ENCODE measurements at places on chromosomes 1 and 21.

- DNase-seq: no peak
Measured at GRCh38 chr1:161921491-161921890, 102.2 kb downstream of the OLFML2B start.

DNA sequence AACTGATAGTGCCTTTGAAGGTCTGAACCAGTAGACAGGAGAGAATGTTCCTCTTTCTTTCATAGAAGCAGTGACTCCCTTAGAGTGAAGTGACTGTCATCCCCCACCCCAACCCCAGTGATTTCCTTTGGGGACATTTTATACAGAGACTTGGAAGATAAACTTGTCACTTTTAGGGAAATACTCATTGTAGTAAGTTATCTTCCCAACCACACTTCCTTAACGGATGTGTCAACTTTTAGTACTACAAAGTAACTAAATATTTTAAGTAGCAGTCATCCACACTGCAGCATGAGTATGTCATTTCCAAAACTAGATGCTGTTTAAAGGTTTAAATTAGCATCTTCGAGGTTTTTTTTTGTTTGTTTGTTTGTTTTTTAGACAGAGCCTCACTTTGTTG, 13.7 kb downstream of the LRRC8B start:
- no peak for DNase-seq

- DNase-seq: no peak
Measured at GRCh38 chr1:168427051-168427450, 116.7 kb downstream of the XCL2 start.

DNA sequence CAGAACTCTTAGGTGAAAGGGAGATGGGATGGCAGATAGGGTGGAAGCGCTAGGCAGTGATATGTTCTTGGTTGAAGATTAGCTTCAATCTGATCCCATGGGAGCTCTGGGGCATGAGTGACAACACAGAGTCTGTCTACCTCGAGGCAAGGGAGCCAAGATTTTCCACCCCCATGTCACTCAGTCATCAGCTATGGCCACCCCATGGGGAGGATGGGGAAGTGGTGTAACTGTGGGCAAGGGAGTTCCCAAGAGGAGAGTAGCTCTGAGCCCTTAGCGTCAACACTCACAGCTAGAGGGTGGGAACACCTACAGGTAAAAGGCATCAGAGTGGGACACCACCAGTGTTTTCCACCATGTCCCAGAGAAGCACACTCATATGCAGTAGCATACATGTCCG, 30.3 kb upstream of the C1QA start:
- peak; percentile 10 for DNase-seq

GRCh38 chr21:16891821-16892220, 621.0 kb upstream of the CXADR start:
- no peak for DNase-seq

GRCh38 chr1:160089883-160090282, 8.5 kb downstream of the IGSF8 start:
- DNase-seq: no peak

DNA sequence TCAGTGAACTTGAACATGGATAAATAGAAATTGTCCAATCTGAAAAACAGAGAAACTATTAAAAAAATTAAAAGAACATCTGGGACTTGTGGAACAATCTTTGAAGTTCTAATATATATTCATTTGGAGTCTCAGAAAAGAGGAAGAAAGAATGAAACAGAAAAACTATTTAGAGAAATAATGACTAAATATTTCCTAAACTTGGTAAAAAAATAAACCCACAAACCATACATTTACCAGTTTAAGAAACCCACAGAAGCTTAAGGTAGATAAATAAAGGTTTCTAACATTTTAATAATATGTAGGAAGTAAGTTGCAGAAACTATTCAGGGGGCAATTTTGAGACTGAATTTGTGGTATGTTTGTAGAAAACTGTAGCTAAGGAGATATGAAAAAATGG, 437.8 kb downstream of the PTBP2 start:
- no peak for DNase-seq

DNA sequence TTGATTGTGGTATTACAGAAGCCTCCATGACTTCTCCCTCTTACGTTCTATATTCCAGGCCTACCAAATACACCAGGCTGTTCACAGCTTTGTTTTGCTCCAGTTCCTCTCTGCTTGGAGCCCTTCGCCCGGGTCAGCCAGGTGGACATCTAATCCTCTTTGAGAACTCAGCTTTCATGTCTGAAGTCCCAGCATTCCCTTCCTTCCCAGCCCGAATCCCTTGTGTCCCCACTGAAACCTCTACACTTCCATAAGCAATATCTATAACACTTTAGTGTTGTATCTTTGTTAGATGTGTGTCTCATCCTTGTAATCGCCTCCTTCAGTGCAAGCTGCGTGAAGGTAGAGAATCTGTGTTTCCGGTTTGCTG, 1.9 kb downstream of the RNF11 start:
- no peak for DNase-seq

DNA sequence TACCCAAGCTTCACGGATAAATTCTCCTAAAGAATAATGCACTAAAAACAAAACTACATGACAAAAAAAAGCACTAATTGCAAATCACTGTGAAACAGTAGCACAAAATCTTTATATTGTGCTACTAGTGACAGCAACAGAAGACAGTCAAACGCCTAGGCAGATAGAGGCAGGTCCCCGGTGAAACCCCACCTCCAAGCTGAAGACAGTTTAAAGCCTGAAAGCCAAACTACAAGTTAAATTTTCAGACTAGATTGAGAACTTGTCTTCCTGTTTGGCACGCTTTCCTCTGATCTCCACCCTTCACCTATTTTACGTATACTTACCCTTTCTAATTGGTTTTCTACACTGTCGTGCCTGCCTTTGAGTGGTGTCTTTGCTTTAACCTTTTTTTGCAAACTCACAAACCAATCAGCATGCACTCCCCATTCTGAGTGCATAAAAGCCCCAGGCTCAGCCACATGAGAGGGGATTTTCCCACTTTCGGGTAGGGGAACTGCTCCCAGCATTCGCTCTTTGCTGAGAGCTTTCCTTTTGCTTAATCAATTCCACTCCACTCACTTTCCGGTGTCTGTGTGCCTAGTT, 3.6 kb upstream of the BACH1 start:
- DNase-seq: no peak

GRCh38 chr1:201253906-201254624, 29.2 kb upstream of the PKP1 start:
- DNase-seq: peak; percentile 45

DNA sequence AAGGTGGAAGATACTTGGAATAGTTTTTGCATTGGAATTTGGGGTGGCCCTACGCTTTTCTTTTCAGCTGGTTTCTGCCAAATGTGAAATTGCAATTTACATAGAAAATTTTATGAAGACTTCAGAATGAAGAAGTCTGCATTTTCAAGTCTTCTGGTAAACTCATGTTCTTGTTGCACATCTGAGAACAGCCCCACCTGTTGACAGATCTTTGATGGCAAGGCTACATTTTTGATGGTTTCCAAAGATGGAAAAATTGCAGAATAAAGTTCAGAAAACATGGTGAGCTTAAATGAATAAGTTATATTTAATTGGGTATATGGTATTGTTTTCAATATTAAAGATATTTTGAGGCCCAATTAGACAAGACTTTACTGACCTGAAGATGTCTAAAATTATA, 25.4 kb downstream of the OLFM3 start:
- no peak for DNase-seq

DNA sequence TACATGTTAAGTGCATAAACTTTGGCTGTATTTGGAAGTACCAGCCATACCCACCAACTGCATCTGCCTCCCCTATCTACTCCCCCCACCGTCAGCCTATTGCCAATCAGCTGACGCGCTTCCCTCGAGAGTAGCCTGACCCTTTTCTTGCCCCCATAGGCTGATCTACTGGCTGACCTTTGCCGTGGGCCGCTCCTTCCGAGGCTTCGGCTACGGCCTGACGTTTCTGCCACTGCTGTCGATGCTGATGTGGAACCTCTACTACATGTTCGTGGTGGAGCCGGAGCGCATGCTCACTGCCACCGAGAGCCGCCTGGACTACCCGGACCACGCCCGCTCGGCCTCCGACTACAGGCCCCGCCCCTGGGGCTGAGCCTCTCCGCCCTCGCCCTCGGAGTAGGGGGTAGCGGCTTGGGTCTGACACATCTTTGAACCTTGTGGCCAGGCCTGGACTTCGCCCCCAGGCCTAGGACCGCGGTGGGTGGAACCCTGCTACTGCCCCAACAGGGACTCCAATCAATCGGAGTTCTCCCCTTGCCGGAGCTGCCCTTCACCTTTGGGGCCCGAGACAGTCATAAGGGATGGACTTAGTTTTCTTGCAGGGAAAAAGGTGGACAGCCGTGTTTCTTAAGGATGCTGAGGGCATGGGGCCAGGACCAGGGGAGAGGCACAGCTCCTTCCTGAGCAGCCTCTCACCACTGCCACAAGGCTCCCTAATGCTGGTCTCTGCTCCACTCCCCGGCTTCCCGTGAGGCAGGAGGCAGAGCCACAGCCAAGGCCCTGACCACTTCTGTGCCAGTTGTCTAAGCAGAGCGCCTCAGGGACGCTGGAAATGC, 4.0 kb downstream of the GLMP start:
- peak; percentile 87 for DNase-seq

- DNase-seq: no peak
Measured at GRCh38 chr1:67169932-67170331, 3.7 kb downstream of the IL23R start.

- peak; percentile 99 for DNase-seq
Measured at GRCh38 chr1:39132505-39133339, 71.8 kb upstream of the MACF1 start.

DNA sequence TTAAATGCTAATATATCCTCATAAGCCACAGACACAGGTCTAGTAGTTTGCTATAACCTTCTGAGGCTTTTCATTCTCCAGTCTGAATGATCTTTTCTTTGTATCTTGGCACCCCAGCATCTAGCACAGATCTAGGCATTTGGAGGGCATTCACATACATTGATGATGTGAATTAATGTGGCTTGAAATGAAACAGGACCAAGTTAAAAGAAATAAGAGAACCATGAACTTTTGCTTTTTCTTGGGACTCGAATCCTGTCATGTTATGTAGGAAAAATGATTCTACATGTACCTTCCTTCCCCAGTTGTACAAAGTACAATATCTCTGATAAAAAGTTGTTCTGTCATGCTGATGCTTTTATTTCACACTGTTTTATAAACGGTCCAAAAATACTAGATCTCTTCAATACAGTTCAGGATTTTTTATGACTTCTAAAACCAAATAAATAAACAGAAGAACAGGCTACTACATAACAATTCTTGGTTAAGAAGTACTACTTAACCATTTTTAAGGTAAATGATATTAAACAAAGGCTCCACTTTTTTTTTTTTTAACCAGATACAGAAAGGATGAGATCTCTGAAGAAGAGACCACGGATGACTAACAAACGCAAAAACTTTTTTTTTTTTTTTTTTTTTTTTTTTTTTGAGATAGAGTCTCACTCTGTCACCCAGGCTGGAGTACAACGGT, 3.0 kb downstream of the SORT1 start:
- DNase-seq: no peak

DNA sequence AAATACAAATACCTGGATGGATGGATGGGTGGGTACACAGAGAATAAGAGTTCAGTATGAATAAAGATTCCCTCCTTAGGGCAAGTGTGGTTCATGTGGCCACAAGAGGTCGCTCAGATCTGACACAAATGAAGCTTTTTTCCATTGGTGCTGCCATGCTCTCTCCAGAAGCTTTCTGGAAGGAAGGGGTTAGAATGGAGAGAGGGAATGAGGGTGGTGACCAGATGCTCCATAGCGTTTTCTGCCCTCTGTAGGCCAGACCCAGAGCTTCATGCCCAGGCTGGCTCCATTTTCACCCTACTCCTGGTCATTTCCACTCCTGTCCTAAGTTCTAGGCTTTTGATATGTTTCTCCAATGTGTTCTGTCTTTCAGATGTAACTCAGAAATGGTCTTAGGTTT, 3.3 kb upstream of the FCRL6 start:
- DNase-seq: peak; percentile 71

DNA sequence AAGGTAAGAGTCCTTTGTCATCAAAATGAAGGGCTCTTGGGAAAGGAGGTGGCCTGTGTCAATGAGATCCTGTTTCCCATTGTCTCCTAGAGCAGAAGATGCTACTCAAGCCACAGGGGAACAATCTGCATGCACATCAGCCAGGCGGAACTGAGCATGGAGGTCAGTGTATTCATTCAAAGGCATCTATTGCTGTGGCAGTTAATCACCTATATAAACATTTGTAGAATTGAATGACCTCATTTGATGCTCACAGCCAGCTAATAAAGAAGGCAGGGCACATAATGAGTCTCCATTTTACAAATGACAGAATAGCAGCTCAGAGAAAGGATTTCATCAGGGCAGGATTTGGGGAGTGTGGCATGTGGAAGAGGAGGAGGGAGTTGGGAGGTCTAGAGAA, 5.7 kb upstream of the FYB2 start:
- DNase-seq: no peak

- DNase-seq: peak; percentile 77
Measured at GRCh38 chr21:31713973-31714740, 17.8 kb downstream of the SCAF4 start.

All from trophoblast cell (in vitro differentiated cells and primary cell).